ENCODE measurements at places on chromosomes 7 and 10. TPM values are rescaled to one million over a fixed set of nuclear protein-coding genes. Genes with fewer than 3 reads are reported as not detected.

The SMKR1 gene
- 0.13 TPM for total RNA-seq

The SFTPD gene
- total RNA-seq: not detected

The CPA2 gene
- not detected for total RNA-seq

The CALY gene
- not detected for total RNA-seq

The RASSF4 gene
- 3.7 TPM for total RNA-seq

The TMEM184A gene
- not detected for total RNA-seq

The EPHB6 gene
- total RNA-seq: 0.66 TPM

The ZNF789 gene
- 11.9 TPM for total RNA-seq

The C10orf62 gene
- not detected for total RNA-seq

The TDRD1 gene
- total RNA-seq: not detected

The KCNH2 gene
- total RNA-seq: 0.07 TPM

The PRR15 gene
- total RNA-seq: 2.0 TPM

The CC2D2B gene
- total RNA-seq: 0.36 TPM

The CAV1 gene
- total RNA-seq: 1,517 TPM

The FLNC gene
- 93.9 TPM for total RNA-seq

The C10orf67 gene
- total RNA-seq: not detected

The PAX4 gene
- not detected for total RNA-seq

The SLC35B4 gene
- total RNA-seq: 18.4 TPM

The SUGCT gene
- 1.8 TPM for total RNA-seq

The PTF1A gene
- not detected for total RNA-seq

The SPRN gene
- not detected for total RNA-seq

The SFMBT2 gene
- total RNA-seq: 0.66 TPM

The TRIM73 gene
- 0.66 TPM for total RNA-seq

The CRHR2 gene
- total RNA-seq: not detected

The NUTM2B gene
- total RNA-seq: 0.27 TPM

The ZNF862 gene
- 8.5 TPM for total RNA-seq

The ANLN gene
- total RNA-seq: 154 TPM

The ANKMY2 gene
- total RNA-seq: 9.8 TPM

The RGS10 gene
- 35.9 TPM for total RNA-seq

The MXI1 gene
- total RNA-seq: 7.8 TPM

The UNCX gene
- not detected for total RNA-seq

The SH2D4B gene
- under 0.01 TPM for total RNA-seq

The PLPP4 gene
- total RNA-seq: 4.7 TPM

The TCERG1L gene
- total RNA-seq: not detected

The CUBN gene
- 5.2 TPM for total RNA-seq

The CNPY1 gene
- total RNA-seq: not detected

The PNLIPRP3 gene
- total RNA-seq: not detected

The TRPV6 gene
- total RNA-seq: not detected

The PRSS37 gene
- not detected for total RNA-seq

The PTPN20 gene
- total RNA-seq: 0.57 TPM

The TMEM243 gene
- 38.8 TPM for total RNA-seq

The TWIST1 gene
- total RNA-seq: not detected

The ZNF511 gene
- total RNA-seq: 24.2 TPM

The CACNA2D1 gene
- total RNA-seq: 102 TPM

The TMEM196 gene
- not detected for total RNA-seq

The CALCR gene
- total RNA-seq: not detected

The DLG5 gene
- 13.4 TPM for total RNA-seq
